ENCODE measurements at places on chromosomes 1 and 21.

- DNase-seq: no peak
Observed at GRCh38 chr1:43776043-43776761, 68.9 kb downstream of the ST3GAL3 start.

GRCh38 chr1:77620273-77620672 lies 62.2 kb downstream of the ZZZ3 start:
- DNase-seq: no peak

GRCh38 chr1:19346026-19346425 lies 33.9 kb downstream of the SLC66A1 start:
- DNase-seq: no peak

DNA sequence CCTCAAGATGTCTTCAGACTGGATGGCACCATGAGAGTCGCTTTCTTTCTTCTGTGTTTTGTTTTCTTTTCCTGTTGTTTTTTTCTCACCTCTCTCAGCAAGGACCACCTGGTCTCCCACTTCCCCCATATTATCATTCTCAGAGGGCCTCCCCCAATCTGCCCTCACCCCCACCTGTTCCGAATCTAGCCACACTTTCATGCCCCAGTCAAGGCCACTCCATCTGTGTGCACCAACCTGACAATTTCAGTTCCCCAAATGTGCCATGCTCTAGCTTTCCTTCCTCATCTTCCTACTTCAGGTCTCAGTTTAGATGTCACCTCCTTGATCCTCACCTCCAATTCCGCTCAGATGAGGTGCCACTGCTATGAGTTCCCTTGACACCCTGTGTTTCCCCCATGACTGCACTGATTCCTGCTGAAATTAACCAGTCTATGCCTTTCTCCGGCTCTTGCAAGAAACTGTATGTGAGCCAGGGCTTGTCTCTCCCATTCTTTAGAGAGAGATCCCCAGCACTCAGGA lies 146.2 kb downstream of the PLPP3 start:
- no peak for DNase-seq

DNA sequence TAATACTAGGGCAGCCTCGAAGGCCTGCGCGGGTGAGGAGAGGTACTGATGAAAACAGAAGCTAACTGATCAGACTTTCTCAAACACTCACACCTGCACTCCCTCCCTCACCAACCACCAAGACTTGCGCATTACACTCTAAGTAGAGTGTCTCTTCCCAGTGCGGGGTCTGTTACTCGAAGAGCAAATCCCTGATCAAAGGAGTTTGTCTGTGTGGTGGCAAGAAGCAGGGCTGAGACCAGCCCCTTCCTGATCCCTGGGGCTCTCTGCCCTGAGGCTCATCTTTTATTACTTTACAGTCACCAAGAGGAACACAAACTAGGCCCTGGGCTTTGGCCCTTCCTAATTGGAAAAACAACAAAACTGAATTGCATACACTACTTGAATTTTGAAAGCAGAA lies 19.5 kb upstream of the TSNAX start:
- no peak for DNase-seq

DNA sequence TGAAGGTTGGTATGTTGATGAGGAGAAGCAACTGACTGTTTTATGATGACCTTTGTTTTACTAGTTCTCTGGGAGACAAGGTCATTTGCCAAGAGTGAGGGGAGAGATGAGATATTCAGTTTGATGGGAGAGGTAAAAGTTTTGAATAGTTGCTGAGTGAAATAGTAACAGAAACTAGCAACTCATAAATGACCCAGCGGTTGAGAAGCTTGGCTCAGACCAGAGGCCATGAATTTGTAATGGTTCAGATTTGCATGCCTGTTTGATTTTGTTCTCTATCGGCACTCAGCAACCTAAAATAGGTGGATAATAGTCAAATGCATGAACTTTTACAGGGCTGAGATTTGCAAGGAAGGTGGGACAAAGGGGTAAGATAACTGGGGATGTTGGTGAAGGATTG lies 6.6 kb downstream of the CCDC30 start:
- DNase-seq: no peak

DNA sequence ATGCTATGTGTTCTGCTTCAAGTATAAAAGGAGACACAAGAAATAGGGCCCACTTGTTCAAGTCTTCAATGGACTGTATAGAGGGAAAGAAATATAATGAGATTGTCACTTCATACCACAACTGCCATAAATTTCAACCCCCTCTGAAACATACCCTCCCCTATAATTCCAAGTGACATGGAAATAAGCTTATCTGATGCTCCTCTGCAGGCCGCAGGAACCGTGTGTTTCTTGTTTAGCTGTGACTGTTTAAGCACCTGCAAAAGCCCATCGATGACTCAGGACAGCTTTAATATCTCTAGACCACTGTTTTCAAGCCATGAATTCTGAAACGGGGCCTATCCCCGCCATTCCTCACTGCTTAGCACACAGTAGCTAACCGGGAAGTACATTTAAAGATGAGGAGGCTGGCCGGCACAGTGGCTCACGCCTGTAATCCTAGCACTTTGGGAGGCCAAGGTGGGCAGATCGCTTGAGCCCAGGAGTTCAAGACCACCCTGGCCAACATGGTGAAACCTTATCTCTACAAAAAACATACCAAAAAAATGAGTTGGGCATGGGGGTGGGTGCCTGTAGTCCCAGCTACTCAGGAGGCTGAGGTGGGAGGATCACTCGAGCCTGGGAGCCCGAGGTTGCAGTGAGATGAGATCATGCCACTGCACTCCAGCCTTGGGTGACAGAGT lies 4.2 kb downstream of the HLCS start:
- no peak for DNase-seq

DNA sequence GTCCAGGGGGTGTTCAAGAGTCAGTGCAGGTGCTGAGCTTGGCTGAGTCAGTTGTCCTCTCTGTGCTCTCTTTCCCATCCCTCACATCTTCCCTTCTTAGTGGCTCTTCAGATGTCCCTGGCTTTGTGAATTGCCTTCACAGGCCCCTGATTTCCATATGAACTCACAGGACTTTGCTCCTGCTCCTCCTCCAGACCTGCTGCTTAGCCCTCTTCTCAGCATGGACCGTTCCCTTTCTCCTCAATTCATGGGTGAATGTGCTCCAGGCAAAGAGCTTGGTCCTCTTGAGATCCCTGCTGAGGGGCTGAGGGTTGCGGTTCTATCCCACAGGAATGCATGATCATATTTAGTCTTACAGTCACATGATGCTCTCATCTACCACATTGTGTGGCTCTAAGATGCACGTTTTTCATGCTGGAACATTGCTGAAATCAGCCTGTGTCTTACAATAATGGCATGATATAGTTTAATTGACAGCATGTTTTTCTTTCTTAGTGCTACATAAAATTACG lies 30.5 kb downstream of the CACNA1E start:
- no peak for DNase-seq

- DNase-seq: no peak
Observed at GRCh38 chr1:154863315-154864174, 6.5 kb downstream of the KCNN3 start.
